Urinary bladder (tissue), 4 donors: ENCODE measurements at places on chromosomes 1 and 21. TPM values are rescaled to one million over a fixed set of nuclear protein-coding genes. Genes with fewer than 3 reads are reported as not detected.

DNA sequence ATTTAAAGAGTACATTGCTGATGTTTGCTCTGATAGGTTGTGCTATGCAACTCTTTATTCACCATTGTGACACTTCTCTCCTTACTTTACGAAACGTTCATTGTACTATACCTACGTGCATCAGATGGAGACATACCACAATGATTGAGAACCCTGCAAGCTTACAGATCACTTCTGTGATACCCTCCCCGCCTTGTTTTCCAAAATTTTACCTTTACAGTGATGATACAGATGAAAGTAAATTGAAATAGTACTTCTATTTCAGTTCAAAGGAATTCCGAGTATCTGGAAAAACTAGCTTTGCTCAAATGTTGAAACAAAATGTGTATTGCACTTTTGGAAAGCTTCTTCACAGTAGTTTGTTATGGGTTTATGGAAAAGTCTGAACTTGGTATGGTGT is 3.3 kb downstream of the OR14K1 start:
- DNase-seq: no peak

FNDC10 gene
- polyA plus RNA-seq: 2.2 TPM

HES2 gene
- polyA plus RNA-seq: 0.03 TPM

DNA sequence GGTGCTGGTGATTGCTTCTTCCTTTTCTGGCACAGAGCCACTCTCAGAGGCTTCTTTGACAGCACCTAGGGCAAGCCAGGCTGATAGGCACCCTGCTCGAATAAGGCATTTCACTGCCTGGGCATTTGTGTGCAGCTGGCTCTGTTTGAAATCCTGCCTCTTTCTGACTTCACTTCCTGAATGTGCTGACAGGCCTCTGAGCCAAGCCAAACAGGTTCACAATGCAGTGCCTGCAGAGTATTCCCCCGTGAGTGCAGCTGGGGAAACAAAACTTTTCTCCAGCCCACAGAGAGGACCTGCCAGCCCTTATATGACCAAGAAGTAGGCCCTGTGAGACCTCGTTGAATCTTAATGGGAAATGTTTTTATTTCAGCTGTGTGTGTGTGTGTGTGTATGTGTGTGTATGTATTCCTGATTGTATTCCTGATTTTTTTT is 10.4 kb downstream of the JUN start:
- no peak for DNase-seq

DNA sequence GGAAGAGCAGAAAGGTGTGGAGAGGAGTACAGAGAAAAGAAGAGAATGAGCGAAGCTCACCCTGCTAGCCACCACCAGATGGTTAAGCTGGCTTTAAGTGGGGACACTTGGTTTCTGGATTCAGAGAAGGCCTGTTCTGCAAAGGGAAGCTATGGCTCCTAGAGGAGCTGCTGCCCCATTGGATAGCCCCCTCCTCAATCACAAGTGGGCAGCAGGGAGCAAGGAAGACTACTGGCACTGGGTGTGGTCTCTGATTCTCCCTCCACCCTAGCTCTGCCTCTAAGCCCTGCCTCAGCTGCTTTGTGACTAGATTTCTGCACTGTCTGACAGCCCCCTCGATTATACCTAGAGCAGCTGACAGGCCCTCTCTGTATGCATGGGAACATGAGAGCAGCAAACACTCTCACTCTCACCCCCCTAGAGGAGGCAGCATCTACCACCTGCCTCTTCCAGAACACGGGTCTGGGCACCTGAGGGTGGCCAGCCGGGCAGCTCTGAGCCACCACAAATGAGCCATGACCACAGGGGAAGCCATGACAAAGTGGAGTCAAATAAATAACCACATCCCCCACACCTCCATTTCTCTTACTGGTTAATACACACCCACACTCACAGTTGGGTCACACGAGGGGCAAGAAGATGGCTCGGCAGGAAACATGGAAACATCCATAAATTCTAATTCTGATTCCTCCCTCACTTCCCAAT is 13.6 kb downstream of the PLEKHA6 start:
- DNase-seq: no peak

DNA sequence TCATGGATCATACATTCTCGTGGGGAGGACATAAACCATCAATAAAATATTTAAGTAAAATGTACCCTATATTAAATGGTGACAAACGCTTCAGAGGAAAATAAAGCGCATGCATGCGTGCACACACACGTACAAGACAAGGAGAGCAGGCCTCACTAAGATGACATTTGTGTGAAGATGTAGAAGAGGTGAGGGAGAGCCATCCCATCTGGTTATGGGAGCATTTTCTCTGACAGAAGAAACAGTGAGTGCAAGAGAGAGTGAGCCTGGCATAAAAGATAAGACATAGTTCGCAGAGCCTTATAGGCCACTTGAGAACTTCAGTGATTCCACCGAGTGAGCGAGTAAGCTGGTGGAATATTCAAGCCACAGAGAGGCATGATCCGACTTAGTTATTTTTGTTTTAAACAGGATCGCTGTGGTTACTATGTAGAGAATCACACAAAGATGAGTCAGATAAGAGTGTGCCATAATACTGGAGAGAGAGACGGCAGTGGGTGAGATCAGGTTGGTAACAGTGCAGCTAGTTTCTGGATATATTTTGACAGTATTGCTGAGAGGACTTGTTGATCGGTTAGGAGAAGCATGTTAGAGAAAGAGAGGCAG is 624.2 kb downstream of the PLPP3 start:
- no peak for DNase-seq

DNA sequence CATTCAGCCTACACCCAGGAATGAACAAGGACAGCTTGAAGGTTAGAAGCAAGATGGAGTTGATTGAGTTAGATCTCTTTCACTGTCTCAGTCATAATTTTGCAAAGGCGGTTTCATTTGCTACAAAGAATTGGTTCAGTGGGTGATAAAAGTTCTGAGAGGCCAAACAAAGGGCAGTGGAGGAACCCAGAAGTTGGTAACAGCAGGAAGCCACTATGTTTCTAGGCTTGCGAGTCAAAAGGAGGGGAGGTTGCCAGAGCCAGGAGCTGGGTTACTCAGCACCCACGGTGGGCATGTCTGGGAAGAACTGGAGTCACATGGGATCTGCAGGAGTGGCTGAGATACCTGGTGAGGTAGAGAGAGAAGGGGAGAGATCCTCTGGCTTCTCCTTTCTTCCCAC is 64.2 kb upstream of the MRPS6 start:
- DNase-seq: no peak

GRCh38 chr1:153612755-153613331 is at the start of gene S100A16:
Gene S100A16 (minus strand): TSS chr1:153613137. CDS start chr1:153608151, 4,986 bp downstream.
- no peak for DNase-seq
